ENCODE measurements at places on chromosomes 5 and 9.

DNA sequence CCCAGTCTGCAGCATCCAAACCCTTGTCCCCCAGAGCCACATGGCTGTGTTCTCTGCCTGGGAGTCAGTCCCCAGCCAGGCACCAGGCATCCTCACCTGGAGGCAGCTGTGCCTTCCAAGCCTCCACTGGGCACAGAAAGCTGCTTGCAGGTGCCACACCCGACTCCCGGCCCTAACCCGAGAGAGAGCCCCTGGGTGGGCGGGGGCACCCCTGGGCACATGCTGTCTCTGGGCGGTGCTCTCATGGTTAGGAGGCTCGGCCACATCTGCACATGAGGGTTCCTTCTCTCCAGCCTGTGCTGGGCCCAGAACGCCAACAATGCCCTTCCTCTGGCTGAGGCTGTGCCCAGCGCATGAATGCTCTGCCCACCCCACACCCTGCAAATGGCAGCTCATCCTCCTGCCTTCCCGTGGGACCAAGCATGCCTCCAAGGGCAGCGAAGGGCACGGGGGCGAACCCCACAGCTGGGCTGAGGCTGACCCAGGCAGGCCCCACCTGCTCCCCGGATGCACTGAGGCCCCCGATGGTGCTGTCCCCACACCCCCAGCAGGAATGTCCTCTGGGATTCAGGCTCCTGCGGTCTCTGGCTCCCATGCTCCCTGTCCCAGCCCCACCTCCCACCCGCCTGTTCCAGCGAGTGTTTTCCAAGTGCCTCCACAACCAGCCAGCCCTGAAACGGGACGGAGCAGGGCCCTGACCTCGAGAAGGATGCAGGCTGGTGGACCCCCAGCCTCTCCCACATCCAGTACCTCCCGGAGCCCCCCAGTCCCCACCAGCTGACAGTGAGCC, 22.5 kb upstream of the CAMSAP1 start:
- H3K27ac ChIP-seq = no peak overlapping the region
- peaks cover 18% of the 10 kb centered on the region for H3K36me3 ChIP-seq
- no peak overlapping the region for H3K4me3 ChIP-seq
- H3K4me1 ChIP-seq = peaks cover 25% of the 10 kb centered on the region
- DNase-seq = no peak

DNA sequence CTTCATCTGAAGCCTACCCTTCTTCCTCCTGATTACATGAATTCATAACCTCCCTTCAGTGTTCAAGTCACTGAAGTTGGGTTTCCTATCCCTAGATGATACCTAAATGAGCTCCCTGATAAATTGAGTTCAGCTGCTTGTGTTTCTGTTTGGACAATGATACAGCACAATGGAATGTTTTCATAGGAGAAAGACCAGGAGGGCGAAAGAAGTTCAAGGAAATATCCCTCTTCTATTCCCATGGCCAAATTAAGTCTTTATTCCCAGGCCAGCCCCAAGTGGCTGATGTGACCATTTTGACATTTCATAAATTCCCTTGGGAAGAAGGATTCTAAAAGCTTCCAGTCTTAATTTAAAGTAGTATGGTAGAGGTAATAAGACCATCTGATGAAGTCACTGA, 555.8 kb upstream of the CLINT1 start:
- H3K4me3 ChIP-seq = no peak overlapping the region
- H3K27me3 ChIP-seq = no peaks in the 10 kb centered on the region
- no peak for DNase-seq
- no peaks in the 10 kb centered on the region for H3K36me3 ChIP-seq

DNA sequence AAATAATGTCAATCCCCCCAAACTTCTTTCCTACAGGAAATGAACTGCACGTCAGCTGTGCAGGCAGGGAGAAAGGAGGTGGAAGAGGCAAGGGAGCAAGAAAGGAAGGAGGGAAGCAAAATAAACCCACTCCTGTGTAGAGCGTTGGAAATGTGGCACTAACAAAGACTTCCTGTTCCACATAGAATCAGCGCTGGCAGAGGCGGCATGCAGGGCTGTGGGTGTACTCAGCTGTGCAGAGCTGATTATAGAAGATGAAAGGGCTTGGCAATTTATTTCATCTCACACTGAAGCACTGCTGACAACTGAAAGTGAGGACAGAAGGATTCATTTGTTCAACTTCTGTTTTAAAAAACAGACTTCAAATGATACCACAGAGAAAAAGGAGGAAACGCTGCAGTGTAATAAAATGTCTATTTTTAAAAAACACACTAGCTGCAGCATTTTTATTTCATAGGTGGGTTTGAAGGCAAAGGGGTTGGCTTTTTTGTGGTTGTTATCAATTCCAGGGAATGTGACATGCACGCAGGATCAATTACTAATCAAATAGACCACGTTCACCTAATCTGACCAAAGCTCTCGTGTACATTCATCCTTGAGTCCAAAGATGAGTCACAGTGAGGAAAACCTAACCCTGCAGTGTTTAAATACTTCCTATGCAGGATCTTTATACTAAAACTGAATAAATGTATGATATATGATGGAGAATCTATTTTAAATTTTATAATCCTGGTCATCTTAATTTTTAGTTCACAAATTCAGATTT, 583.5 kb downstream of the ZNF608 start:
- no peak overlapping the region for H3K4me3 ChIP-seq
- H3K27me3 ChIP-seq = no peaks in the 10 kb centered on the region
- no peaks in the 10 kb centered on the region for H3K36me3 ChIP-seq

GRCh38 chr5:113809626-113810025, 296.1 kb downstream of the YTHDC2 start:
- no peaks in the 10 kb centered on the region for H3K36me3 ChIP-seq
- DNase-seq = no peak
- H3K27ac ChIP-seq = no peak overlapping the region
- no peaks in the 10 kb centered on the region for H3K4me1 ChIP-seq

DNA sequence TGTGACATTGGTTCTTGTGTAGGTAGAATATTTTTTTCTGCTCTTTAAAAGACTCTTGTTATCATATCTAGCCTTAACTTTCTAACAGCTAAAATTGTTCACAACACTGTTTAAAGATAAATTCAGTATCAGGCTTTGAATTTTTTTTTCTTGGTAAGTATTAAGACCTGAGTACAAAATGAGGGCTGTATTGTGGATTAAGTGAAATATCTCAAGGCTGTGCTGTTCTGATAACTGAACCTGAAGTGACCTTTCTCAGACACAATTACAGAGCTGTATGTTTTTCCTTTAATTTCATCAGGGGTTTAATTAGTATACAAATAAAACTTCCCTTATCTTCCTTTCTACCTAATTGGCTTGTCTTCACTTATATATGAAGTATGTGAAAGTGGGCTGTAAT, 290.5 kb downstream of the CCDC171 start:
- no peaks in the 10 kb centered on the region for H3K27me3 ChIP-seq
- no peak overlapping the region for H3K27ac ChIP-seq
- H3K4me3 ChIP-seq = no peak overlapping the region
- DNase-seq = no peak
- no peaks in the 10 kb centered on the region for H3K36me3 ChIP-seq

DNA sequence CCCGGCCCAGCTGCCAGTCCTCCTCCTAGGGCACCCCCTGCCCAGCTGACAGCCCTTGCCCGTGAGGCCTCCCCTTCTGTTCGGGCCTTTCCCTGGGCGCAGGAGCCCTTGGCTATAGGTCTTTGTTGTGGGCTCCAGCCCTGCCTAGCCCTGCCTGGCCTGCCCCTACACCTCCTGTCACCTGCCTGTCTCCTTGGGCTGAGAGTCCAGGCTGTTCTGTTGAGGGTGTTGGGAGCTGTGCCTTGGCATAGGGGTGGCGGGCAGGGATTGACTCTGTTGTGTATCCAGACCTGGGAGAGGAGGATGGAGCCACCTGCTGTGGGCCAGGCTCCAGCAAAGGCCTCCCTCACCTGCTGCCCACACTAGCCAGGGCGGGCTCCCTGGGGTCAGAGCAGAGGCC, 11.6 kb downstream of the FCN2 start:
- peaks cover 6% of the 10 kb centered on the region for H3K27me3 ChIP-seq
- no peak for DNase-seq
- H3K4me1 ChIP-seq = no peaks in the 10 kb centered on the region
- H3K4me3 ChIP-seq = no peak overlapping the region
- no peaks in the 10 kb centered on the region for H3K36me3 ChIP-seq
- no peak overlapping the region for H3K27ac ChIP-seq

- no peak overlapping the region for H3K4me3 ChIP-seq
- H3K27ac ChIP-seq = no peak overlapping the region
- peaks cover 8% of the 10 kb centered on the region for H3K27me3 ChIP-seq
- no peaks in the 10 kb centered on the region for H3K36me3 ChIP-seq
- DNase-seq = no peak
Measured at GRCh38 chr5:180673371-180674089, 24.1 kb upstream of the FLT4 start.

GRCh38 chr5:28014779-28015178, 976.4 kb upstream of the CDH9 start:
- no peak overlapping the region for H3K4me3 ChIP-seq
- peak; percentile 27 for DNase-seq
- no peak overlapping the region for H3K27ac ChIP-seq

DNA sequence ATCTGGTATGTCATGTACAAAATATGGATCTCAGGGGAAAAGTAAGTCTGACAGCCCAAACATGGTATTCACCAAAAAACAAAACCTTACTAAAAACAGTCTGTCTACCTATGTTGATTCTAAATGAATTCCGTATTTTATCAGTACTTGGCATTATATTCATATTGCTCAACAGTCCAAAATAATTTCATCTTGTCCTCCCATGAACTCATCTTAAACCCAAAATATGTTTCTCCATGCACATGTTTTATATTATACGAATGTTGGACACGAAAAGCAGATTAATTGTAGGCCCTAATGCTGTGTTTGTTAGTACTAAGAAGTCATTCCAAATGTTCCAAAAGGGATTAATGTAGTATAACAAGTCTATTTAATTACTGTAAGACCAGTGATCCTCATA, 20.1 kb downstream of the NFIB start:
- no peak overlapping the region for H3K27ac ChIP-seq
- peaks cover 7% of the 10 kb centered on the region for H3K27me3 ChIP-seq
- no peaks in the 10 kb centered on the region for H3K36me3 ChIP-seq
- DNase-seq = no peak
- no peaks in the 10 kb centered on the region for H3K4me1 ChIP-seq

DNA sequence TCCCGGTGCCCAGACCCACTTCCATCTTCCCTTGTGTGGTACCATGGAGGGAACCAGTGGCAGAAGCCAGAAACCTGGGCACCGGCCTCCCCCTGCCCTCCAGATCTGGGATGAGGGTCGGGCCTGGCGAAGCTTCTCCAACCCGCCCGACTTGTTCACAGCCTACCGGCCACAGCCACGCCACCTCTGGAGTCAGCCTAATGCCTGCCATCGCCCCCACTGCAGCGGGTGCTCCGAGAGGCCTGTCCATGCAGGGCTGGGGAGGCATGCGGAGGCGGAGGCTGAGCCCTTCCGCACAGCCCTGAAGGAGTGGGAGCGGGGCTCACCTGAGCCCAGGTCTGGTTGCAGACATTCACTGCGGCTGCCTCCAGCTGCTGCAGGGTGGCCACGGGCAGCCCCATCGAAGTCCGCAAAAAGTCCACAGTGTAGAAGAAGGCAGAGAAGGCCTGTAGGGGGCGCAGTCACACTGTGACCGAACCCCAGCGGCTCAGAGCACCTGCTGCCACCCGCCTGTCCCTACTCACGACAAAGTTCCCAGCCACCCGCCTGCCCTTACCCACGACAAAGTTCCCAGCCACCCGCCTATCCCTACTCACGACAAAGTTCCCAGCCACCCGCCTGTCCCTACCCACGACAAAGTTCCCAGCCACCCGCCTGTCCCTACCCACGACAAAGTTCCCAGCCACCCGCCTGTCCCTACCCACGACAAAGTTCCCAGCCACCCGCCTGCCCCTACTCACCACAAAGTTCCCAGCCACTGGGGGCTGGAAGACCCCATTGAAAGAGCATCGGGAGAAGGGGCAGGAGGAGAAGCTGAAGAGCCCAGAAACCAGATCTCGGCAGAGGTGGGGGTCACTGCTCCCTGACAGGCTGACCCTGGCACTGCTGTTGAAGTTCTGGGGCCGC, 3.8 kb upstream of the NPDC1 start:
- no peak overlapping the region for H3K27ac ChIP-seq
- H3K4me1 ChIP-seq = peaks cover 6% of the 10 kb centered on the region
- H3K36me3 ChIP-seq = no peaks in the 10 kb centered on the region
- DNase-seq = peak; percentile 88
- H3K4me3 ChIP-seq = no peak overlapping the region

- no peak overlapping the region for H3K4me3 ChIP-seq
- H3K36me3 ChIP-seq = peaks cover 45% of the 10 kb centered on the region
- H3K27ac ChIP-seq = peak overlapping the region; percentile 98
- H3K27me3 ChIP-seq = no peaks in the 10 kb centered on the region
Measured at GRCh38 chr9:97907046-97907445, 15.3 kb downstream of the TRMO start.

DNA sequence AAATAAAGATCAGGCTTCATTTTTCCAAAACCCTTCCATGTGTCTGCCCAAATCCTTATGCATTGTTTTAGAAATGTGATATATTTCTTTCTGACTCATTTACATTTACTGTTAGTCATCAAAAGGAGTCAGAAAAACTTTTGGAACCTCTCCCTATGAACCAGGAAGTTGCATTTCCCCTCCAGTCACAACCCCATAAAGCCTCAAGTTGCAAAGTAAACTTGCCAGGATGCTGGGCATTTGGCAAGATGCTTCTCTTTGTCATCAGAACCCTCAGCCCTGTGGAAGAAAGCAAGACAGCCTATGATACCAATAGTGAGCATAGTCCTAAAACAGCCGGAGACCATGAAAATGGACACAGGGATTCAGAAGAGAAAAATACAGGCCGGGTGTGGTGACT, 84.2 kb downstream of the MUSK start:
- H3K4me1 ChIP-seq = no peaks in the 10 kb centered on the region

GRCh38 chr9:75926385-75926784, 35.9 kb downstream of the PCSK5 start:
- H3K36me3 ChIP-seq = no peaks in the 10 kb centered on the region
- no peak overlapping the region for H3K27ac ChIP-seq
- H3K4me1 ChIP-seq = peaks cover 25% of the 10 kb centered on the region
- no peaks in the 10 kb centered on the region for H3K27me3 ChIP-seq
